ENCODE measurements at places on chromosomes 7 and 10.

- no peak for DNase-seq
Observed at GRCh38 chr7:120838281-120838682, 19.7 kb downstream of the TSPAN12 start.

- no peak for DNase-seq
Observed at GRCh38 chr10:114256008-114256765, 17.1 kb downstream of the VWA2 start.

- DNase-seq, result no peak
Observed at GRCh38 chr10:50993771-50994251, 80.5 kb upstream of the PRKG1 start.

GRCh38 chr7:21944616-21945453 lies 864 bp downstream of the CDCA7L start:
- peak; percentile 8 for DNase-seq

GRCh38 chr10:75097666-75098285 lies 13.7 kb upstream of the SAMD8 start:
- DNase-seq, result no peak

DNA sequence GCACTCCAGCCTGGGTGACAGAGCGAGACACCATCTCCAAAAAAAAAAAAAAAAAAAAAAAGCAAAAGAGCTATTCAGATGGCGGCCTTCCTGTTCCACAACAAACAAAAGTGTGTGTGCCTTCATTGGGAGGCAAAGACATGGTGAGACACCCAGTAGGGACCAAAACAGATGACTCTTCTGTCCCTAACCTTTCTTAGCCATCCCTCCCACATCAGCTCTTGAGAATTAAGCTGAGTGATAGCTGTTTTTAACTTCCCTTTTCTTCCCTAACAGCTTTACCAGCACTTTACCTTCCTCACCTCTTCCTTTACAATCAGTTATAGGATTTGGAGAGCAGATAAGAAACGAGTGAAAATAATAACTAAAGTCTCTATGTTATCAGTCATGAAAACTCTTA lies 48.2 kb downstream of the ARMH3 start:
- DNase-seq, result no peak

DNA sequence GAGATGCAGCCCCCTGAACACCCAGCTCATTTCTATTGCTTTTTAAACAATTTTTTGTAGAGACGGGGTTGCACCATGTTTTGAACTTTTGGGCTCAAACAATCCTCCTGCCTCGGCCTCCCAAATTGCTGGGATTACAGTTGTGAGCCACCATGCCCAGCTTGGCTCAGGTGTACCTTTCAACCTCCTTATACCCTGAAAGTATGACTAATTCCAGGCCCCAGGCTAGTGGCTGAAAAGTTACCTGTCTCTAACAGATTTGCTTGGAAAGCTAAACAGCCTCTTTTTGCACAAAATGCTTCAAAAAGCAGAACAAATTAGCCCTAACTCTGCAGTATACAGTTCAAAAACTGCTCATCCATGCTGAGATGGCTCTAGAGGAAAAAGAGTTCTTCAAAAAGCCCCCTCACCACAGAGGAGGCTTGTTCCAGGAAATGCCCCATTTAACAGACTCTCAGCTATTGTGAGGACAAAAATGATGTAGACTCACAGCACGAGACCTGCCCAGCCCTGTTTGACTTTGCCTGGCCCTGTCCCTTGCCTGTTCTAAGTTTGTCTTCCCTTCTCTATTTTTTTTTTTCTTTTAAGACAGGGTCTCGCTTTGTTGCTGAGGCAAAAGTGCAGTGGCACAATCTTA lies 13.4 kb upstream of the AP1S1 start:
- DNase-seq, result no peak

- DNase-seq, result no peak
Observed at GRCh38 chr10:44874166-44874565, 37.0 kb upstream of the TMEM72 start.

DNA sequence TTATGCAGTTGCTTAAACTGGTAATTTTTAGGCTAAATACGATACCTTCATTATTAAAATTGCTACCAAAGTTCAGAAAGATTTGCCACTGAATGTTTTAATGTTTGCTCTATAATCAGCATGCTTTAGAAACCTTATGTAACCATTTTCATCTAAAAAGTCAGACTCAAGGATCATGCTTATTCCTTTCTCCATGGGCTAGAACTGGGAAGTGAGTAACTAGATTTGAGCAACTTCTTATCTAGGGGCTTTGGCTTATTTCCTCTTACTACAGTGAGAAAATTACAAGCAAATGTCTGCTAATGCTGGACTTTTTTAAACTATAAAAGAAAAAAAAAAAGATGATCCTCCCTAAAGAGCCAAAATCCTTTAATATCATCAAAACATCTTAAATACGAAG lies 215.9 kb downstream of the CRPPA start:
- DNase-seq, result no peak

- DNase-seq, result no peak
Observed at GRCh38 chr10:96667401-96667800, 52.9 kb downstream of the PIK3AP1 start.

GRCh38 chr10:596725-597345 lies 92.6 kb downstream of the DIP2C start:
- no peak for DNase-seq

DNA sequence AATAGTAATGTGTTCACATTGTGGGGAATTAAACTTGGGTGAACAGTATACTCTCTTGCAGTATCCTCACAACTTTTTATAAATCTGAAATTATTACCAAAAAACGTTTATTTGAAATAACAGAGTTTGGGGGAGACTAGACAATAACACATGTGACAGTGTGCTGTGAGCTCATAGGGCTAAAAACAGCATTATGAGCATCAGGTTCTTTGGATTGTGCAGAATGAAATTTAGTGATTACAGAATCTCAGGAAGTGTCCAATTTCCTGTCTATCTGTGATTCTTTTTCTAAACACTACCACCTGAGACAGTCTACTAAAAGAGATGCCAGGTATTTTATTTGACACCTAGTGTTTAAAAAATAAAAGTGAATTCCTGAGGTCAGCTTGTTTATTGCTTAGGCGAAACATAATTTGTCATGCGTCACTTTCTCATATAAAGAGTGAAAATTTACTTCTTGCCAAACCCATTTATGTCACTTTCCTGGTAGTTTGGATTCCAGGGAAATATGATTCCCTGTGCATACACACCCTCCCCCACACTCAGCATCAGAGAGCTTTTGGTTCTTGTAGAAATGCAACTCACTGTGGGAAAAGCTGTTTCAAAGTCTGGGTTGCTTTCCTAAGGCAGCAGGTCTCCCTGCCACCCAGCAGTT lies 71.2 kb downstream of the AOAH start:
- DNase-seq, result no peak

DNA sequence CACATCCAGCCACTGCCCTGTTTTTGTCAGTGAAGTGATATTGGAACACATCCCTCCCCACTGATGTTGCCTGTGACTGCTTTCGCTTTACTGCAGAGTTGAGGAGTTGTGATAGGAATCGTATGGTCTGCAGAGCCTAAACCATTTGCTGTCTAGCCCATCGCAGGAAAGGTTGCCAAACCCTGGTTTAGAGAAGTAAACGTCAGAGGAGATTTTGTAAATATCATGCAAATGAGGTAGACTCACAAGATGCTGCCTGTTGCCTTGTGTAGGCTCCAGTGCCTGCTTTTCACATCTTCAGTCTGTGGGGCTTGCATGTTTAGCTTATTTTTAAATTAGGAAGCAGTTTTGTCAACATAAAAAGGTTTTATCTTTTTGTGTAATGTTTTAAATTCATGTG lies 107.1 kb downstream of the TRRAP start:
- no peak for DNase-seq

DNA sequence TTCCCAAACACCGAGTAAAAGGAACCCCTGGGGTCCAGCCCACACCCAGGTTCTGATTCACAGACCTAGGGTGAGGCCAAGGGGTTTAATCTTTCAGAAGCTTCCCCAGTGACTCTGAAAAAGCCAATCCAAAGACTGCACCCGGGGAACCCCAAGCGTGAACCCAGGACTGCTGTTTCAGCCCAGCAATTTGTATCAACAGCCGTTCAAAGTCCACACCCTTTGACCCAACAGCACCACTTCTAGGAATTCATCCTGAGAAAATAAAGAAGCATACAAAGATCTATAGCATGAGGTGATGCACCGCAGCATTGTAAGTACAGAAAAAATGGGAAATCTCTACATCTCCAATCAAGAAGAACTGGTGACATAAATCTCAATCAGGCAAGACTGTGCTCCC lies 24.4 kb downstream of the DLG5 start:
- no peak for DNase-seq

- DNase-seq, result no peak
Observed at GRCh38 chr10:91354166-91355075, 55.7 kb upstream of the HECTD2 start.

DNA sequence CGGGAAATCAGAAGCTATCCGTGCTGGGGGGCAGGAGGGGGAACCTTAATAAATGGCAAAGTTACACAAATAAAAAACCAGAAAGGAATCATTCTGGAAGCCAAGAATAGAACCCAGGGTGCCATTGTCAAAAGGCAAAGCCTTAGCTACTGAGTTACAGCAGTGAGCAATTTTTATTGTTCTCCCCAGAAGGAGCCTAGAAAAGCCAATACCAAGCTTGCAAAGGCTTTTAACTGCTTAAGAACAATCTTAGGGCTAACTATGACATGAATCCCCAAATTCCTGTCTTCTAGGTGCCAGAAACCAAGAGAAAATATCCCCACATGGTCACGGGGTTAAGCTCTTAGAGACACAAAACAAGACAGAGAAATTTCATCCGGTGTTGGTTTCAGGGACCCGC lies 482.7 kb downstream of the CCSER2 start:
- DNase-seq, result no peak

GRCh38 chr7:55050281-55050680 lies 31.5 kb downstream of the EGFR start:
- DNase-seq, result no peak

DNA sequence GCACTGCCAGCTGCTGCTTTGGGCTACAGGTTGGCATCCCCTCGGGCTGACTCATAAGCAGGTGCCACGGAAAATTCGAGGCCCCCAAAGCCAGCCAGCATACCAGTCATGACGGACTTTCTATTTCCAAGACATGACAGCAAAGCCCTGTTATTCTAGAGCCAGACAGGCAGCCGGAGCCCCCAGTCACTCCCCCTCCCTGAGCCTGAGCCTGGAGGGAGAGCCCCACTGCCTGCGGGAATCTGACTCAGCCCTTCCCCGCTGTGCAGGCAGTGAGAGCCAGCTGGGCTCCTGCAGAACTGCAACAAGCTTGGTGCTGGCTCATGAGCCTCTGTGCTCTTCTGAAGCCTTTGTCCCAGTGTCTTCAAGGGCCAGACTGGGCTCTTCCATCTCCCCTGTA lies 15.8 kb downstream of the BTBD16 start:
- DNase-seq, result no peak

DNA sequence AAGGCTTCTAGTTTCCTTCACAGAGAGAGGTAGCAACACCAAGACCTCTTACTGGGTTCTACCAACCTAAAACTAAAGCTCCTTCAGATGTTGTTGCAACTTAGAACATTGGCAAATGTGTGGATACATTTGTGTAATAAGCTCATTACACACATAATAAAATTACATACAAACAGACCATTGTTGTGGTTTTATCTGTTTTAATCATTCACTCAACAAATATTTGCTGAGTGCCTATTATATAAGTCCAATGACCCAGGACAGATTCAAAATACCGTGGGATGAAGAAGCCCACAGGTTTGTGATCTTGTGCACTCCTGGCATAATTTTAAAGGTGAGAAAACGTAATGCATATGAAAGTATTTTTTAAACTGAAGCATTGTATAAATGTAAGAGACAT lies 160.4 kb upstream of the NPVF start:
- DNase-seq, result no peak

DNA sequence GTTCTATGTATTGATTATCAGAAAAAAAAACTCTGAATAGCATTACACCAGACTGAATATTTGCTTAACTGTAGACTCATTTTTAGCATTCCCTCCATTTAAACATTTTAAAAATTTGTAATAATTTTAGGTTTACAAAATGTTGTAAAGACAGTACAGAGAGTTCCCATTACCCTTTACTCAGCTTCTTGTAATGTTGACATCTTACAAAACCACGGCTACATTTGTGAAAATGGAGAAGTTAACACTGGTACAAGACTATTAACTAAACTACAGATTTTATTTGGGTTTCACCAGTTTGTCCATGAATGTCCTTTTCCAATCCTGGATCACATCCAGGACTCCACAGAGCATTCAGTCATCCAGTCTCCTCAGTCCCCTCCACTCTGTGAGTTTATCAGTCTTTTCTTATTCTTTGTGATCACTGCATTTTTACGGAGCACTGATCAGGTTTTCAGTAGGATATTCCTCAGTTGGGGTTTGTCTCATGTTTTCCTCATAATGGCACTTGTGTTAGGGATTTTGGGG lies 130.0 kb upstream of the EEPD1 start:
- DNase-seq, result no peak

- DNase-seq, result no peak
Observed at GRCh38 chr10:53726921-53727320, 954.3 kb upstream of the MBL2 start.

DNA sequence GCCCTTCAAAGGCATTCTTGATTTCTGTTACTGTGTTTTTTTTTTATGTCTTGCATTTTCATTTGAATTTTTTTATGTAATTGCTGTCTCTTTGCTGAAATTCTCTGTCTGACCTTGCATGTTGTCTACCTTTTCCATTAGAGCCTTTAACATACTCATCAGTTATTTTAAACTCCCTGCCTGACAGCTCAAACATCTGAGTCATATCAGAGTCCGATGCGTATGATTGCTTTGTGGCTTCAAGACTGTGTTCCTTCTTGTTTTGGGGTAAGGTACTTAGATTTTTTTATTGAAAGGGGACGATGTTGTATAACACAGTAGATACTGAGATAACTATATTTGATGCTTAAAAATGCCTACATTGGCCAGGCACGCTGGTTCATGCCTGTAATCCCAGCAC lies 9.7 kb upstream of the TARP start:
- DNase-seq, result no peak

- no peak for DNase-seq
Observed at GRCh38 chr7:45072131-45073030, 16.4 kb downstream of the NACAD start.

DNA sequence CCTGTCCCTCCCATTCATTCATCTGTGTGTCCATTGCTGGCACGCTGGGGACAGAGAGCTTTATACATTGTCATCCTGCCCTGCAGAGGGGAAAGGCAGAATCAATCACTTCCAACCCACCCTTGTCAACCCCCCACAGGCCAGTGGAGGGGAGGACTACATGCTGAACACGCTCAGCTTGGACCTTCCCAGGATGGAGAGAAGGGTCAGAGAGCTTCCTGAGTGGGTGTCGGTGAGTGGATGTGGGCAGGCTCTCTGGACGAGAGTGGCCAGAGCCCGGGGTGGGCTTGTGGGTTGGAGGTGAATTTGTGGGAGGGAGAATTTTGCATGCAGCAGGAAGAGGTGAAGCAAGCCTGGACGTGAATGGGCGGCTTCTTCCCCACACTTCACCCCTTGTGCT lies 93.9 kb downstream of the DNAJB6 start:
- DNase-seq, result no peak

DNA sequence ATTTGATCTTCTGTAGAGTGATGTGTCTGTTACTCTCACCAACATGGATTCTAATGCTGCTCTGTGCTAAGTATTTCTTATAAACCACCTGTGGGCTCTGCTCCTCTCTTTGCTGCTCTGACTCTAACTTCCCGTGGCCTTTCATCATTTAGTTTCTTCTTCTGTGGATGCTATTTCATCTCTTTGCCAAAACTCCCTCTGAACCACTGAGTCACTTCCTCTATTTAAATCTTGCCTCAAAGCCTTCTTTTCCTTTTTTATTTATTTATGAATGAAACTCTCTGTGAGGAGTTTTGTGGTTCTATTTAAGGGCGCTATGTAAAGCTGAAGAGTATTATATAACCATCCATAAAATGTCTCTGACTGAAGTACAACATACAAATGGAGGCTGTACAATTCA lies 538.5 kb downstream of the SUGCT start:
- no peak for DNase-seq

Measured in CD4-positive, alpha-beta T cell treated with Interleukin-6 at 100 ng/mL for 8 hours (primary cell).